ENCODE measurements at places on chromosomes 1 and 21.

- DNase-seq, result no peak
These were observed 629.0 kb downstream of the USP25 start for GRCh38 chr21:16358784-16359183.

GRCh38 chr21:33020558-33021100 lies 5.1 kb upstream of the OLIG2 start:
- no peak for DNase-seq

DNA sequence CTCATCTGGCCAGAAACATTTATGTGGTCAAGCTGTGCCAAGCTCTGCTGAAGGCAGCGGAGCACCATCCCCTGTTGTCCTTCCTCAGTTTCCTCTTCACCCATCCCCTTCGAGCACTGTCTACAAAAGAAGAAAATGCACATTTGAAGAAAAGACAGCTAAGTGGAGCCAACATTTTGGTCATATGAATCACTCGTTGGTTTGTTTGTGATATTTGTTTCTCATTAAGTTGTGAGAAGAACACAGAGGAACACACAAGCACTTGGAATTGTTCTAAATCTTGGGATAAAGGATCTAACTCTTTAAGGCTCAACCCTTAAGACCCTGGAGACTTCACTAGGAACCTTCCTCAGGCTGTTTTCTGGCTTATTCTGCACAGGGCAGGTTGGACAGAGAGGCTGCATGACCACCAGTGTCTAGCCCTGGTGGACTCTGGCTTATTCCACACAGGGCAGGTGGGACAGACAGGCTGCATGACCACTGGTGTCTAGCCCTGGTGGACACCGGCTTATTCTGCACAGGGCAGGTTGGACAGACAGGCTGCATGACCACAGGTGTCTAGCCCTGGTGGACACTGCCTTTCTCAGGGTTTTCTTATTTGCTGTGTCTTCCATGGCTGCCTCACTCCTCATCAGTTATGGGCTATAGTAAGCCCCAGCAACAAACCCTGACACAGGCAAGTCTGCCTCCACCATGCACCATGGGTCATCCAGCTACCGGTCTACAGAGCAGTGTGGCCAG lies 35.3 kb upstream of the COL6A2 start:
- DNase-seq, result no peak

DNA sequence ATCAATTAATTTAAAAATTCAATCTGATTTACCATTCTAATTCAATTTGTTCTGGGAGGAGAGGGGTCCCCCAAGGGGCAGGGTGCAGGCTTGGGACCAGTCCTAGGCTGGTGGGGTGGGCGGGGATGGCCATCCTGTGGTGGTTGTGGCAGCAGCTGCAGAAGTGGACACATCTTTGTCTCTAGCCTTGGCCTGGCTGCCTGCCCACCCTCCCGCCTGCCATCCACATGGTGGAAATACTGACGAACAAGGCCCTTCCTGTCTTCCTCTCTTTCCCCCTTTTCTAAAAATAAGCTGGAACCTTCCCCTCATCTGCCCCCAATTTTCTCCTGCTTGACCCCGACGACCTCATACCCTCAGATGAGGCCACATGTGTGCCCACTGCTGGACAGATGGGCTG lies 130.9 kb downstream of the FOXD2 start:
- DNase-seq, result no peak

DNA sequence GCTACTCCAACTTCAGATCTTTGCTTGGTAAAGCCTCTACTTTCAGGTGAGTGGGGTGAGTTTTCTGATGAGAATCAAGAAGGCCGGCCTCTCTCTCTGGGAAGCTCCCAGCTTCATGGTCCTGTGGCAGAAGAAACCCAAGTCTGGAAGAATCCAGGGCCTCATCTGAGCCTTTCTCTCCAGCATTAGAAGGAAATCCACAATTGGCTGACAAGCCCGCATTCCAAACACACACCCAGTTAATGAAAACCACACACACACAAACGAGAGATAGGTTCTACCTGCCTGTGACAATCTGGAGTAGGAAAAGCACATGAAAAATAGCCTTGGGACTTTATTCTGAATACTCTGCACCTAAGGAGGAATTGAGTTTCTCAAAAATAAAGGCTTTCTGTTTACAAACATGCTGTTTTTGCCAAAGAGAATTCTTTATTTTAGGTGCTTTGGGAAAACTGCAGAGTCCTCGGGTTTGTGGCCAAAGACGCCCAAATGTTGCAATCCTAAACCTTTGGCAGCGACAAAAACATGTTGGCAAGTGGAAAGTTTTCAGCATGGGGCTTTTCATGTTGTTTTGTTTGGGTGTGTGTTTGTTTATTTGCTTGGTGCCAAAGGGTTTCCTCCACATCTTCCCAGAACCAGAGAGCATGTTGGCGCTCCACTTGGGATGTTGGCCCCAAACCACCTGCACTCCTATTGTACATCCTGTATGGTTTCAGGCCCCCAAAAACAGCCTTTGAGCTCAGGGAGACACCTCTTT lies 216.2 kb downstream of the SETD4 start:
- no peak for DNase-seq

DNA sequence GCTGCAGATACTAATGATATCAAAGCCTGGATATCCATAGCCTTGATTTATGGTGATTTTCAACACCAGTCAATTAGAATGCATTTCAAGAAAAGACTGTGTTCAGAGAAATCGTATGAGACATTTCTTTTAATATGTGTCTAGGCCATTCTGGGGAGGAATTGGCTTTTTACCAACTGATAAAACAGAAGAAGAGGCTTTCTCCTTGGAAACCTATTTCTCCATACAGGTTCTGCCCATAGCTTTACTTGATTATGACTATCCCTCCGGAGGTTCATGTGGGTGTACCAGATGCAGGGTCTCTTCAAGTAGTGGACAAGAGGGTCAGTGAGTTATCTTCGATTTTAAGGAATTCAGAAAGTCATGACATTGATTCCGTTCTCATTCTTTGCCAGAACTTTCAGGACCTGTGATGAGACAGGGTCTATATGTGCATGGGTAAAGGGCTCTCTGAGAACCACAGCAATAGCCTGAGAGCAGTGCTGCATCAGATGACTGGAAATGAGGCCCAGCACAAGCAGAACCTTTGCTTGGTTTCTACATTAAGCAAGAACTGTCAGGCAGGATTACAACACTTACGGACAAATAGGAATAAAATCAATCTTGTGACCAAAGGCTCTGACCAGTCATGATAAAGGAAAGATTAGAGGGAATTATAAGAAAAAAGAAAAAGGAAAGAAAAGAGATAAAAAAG lies 263.7 kb upstream of the SGIP1 start:
- DNase-seq, result no peak

- no peak for DNase-seq
These were observed 138.8 kb upstream of the CTTNBP2NL start for GRCh38 chr1:112257043-112257835.

GRCh38 chr1:211359876-211360275 lies 33.2 kb downstream of the TRAF5 start:
- DNase-seq, result no peak

DNA sequence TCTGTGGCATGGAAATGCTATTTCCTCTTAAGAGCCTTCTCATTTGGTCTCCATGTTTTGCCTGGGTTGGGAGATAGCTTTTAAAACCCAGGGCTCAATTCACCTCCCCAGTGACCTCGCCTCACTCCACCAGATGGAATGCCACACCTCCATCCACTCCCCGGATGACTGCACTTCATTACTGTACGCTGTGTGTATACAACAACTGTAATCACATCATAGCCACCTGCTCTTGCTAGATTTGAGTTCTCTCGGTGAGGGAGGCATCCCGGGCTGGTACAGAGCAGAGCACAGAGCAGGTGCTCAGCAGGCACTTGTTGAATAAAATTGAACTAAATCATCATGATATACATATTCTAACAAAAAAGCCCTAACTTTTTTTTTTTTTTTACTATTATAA lies 26.0 kb downstream of the SDE2 start:
- DNase-seq, result no peak

DNA sequence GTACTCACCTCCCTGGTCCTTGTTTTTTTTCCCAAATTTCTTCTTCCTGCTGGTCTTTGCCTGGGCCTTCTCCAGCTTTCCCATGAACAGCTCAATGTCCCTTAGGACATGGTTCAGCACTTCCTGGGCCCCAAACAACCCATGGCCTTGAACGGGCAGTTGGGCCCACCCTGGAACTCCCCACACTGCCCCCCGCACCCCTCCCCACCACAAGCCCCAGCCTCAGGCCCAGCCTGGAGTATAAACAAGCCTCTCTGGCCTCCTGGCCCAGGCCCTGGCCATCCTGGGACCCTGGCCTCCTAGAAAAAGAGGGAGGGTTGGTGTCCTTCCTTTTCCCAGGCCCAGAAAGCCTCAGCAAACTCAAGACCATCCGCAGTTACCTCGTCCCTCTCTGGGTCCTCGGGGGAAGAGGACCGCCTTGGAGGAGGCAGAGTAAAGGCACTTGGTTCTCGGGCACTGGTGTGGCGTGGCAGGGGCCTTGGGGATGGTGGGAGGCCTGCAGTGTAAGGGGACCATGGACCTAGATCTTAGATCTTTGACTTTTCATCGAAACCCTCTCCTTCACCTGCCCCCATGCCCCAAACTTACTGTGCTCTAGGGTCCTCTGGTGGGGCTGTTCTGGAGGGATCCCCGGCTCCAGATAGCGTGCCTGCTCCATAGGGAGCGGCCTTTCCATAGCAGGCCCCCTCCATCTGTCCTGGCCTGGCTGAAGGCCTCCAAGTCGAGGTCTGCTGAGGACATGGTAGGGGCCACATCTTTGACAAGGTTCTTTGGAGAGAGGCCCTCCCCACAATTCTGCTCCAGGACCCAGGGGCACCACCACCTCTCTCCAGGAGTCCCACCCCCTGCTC lies 5.6 kb downstream of the EPS8L3 start:
- no peak for DNase-seq

DNA sequence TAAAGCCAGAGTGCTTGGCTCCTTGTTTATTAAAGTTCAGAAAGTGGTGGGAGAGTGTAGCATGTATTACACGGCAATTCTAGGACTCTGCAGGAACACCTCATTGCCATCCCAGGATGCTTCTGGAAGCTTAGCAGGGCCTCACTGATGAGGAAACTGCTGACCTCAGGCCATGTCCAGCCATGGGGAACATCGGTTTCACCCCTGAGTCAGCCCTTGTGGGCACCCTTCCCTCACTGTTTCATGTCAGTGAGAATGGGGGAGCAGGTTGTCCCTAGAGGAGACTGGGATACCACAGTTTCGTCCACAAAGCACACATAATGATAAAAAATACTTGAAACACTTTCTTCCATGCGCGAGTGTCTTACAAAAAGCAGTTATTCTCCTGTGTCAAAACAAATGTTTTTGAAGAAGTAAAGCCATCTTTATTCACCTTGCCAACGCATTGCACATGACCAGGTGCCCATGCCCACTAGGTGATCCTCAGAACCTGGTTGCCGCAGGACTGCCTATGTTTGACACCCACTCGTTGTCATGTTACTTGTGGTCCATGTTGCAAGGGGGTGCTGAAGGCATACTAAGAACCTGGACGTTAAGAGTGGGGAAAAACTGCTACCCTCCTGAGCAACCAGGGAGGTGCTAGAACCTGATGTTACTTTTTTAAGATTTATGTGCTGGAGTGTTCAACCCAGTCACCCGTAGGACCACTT lies 41.2 kb upstream of the TTC22 start:
- DNase-seq, result no peak

DNA sequence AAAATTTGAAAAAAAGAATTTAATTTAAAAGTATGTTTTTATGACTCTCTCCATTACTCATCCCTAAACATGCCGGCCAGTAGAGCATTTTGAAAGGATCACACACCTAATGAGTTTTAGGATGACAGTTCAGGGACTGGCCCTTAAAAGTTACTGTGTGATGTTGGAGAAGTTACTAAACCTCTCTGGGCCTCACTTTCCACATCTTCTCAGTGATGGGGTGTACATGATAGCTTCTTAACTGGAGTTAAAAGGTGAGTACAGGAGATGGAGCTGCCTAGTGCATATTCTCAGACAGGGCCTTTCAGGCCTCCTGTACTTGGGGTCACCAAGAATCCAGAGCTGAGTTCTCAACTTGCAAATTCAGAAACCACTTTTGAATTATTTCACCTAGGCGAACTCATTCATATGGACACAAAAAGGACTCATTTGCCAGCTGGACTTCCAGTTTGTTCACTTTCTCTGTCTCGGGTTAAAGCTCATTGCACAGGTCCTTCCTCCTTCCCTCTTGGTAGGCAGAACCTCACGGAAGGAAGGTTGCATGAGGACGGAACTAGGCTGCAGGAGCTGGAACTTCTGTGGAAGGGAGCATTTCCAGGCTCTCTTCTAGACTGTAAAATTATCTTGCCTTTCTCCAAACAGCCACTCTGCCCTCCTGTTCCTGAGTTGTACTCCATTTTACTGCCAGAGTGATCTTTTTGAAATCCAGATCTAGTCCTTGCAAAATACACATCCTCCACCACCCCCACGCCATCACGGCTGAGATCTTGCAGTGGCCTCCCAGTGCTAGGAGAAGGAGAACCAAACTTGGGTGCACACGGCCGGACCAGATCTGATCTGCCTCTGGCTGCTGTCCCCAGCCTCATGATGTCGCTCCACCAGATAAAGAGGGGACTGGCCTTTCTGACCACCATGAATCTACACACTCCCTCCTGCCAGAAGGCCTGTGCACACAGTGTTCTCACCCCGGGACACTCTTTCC lies 4.3 kb upstream of the SLC30A1 start:
- no peak for DNase-seq

DNA sequence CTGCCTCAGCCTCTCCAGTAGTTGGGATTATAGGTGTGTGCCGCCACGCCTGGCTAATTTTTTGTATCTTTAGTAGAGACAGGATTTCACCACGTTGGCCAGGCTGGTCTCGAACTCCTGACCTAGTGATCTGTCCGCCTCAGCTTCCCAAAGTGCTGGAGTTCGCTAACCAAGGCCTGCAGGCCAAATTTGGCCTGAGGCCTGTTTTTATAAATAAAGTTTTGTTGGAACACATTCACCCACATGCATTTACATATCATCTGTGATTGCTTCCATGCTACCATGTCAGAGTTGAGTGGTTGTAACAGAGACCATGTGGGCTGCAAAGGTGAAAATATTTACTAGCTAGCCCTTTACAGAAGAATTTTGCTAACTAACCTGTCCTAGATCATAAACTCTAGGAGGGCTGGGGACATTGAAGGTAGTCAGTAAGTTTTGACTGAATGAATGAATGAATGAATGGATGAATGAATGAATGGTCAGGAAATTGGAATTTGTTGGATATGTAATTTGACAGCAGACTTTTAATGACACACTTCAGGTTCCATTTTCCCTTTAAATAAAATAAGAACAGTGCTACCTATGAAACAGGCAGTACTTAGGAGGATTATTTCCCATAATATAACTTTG lies 38.4 kb downstream of the ROR1 start:
- no peak for DNase-seq

DNA sequence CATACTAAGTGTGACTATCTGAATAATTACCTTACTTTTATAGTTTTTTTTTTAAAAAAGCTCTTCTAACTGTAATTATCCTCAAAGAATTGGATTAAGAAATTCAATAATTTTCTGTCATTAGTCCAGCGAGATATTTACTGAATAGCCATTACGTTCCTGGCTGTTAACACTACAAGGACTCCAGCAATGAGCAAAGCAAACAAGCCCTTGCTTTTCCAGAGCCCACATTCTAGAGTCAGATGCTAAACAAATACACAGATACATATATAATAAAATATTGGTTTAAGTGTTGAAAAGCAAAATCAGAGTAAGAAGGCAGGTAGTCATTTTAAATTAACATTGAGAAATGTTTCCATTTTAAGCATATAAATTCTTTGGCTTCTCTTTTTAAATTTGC lies 118.4 kb downstream of the ATF6 start:
- DNase-seq, result no peak

Data from Panc1 (cell line).